ENCODE measurements at places on chromosomes 12 and 14.

- DNase-seq, result no peak
Observed at GRCh38 chr12:116336542-116337065, 59.1 kb upstream of the MED13L start.

- DNase-seq, result no peak
Observed at GRCh38 chr12:95085612-95086011, 12.2 kb upstream of the NR2C1 start.

- no peak for DNase-seq
Observed at GRCh38 chr12:2383325-2384028, 330.7 kb downstream of the CACNA1C start.

DNA sequence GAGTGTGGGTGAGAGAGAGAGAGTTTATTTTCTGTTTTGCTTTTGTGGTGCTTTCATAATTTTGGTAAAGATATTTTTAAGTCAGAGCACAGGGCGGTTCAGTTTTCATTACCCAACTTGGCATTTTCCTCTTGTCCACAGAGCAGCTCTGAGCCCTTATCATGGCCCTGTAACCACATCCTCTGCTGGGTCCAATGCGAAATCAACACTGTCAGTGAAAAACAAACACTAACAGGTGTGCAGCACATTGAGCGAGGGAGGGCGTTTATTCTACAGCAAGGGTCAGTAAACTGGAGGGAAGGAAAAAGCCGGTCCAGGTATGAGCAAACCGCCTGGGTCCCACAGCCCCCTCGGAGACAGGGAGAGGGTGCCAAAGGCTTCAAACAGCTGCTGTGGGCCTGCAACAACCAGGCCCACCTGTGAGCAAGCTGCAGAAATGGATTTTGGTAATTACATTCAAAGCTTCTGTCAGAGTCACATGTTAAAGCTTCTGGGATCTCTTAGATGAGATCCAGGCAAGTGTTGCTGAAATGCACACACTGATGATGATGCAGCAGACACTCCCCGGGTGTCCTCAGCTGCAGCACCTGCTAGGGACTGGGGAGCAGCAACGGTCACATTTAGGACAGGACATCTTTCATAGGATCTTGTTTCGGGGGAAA is 132.7 kb upstream of the DYRK2 start:
- DNase-seq, result no peak

DNA sequence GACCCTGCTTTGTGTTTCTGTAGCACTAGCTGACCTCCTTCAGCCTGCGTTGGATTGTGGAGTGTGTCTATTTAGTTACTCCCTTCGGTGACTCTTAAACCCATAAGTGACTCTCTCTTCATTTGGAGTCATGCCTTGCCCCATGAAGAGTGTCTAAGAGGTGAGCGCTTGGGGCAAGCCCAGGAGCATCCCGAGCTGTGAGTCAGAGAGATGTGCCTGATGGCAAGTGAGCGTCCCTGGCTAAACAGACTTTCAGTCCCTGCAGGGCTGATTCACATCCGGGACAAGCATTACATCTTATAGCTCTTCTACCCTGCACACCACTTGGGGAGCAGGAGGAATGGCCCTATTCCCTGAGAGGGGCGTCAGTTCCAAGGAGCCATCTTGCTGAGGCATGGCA is 24.3 kb upstream of the ATF1 start:
- DNase-seq, result no peak

- DNase-seq, result no peak
Observed at GRCh38 chr14:63565448-63565847, 22.3 kb upstream of the PPP2R5E start.

Measured in mesothelial cell of epicardium (in vitro differentiated cells).